T-cell (primary cell): ENCODE measurements at places on chromosomes 1 and 21.

GRCh38 chr1:208336137-208336518 lies 91.9 kb upstream of the PLXNA2 start:
- DNase-seq: no peak

DNA sequence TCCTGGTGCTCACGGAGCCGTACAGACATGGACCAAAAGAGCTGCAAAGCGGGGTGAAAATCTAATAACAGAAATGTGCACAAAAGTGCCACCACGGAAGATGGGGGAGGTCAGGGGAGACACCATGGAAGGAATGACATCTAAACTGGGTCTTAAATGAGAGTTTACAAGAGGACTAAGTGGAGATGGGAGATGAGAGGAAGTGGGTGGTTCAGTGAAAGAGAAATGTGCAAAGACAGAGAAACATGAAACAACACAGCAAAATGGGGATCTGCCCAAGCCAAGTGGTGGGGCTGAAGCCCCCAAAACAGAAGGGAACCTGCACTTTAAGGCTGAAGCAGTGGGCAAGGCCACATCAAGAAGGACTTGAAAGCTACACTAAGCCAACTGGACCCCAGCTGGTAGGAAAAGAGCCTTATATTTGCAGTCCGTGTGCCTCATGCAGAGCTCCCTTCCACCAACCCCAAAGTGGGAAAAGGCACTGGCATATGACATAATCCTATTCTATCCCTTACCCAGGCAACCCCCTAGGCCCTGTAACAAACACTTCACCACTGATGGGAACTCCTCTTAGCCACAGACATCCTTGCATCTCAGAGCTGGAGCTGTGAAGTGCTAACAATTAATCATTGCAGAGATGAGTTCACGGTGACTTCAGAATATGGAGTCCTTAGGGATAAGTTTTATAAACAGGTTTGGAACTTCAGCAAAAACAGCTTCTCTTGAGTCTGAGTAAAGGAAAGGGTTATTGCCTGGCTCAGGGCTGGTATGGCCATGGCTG lies 198.6 kb upstream of the EDN2 start:
- DNase-seq: no peak

DNA sequence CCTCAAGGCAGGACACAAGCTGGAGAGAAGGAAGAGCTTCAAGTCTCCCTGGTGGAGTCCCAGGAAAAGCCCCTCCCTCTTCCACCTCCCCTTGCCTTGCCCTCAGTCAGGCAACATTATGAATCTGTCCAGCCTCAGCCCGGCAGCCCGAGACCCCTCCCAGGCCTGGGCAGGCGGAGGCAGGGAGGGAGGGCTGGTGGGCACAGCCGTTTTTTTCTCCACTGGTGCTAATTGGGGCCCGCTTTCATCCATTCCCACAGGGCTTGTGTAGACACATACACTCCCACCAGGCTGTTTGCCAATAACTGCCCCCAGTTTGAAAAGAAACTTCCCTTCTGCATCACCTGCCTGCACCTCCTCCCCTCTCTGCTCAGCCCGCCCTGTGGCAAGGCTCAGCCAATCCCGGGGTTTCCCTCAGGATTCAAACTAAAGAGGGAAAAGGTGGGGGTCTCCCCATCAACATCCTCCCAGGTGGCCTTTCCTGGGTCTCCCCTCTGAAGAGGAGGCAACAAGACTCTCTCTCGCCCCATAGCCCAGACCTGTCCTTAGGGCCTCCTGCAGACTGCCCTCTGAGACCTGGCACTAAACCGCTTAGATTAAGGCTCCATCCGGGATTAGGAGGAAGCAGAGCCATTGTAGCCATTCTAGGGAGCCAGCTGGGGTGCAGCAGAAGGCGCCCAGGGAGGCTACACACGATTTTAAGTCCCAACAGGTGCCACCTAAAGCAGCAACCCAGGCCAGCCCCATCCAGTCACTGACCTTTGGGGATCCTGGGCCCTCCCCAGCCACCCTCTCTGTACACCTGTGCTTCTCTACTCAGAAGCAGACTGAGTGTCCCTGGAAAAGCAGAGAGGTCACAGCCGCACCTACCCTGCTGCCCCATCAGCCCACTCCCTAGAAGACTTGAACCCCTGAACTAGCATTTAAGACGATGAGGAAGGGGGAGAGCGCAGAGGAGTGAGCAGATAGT lies 3.5 kb downstream of the IGSF9 start:
- DNase-seq: no peak

- DNase-seq: peak; percentile 69
Observed at GRCh38 chr21:45292399-45293219, 4.9 kb upstream of the POFUT2 start.

- DNase-seq: no peak
Observed at GRCh38 chr21:34362136-34362444, 1.7 kb upstream of the KCNE2 start.

DNA sequence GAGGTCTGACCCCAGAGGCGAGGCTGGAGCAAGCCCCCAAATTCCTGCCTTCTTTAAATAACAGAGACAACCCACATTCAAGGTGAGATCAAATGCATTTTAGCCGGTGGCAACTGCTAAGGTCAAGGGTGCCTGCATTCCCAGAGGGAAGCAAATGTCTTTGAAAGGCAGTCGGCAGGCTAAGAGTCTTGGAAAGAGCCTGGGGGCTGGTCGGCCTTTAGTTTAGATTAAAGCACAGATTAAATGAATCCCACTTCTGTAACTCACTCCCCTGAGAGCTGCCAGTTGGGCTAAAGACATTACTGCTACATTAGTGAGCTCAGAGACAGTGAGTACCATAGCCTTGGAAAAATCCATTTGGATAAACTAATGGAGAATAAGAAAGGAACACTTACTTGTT lies 59.2 kb downstream of the HTR6 start:
- DNase-seq: no peak

- no peak for DNase-seq
Observed at GRCh38 chr1:230320804-230321203, 105.3 kb downstream of the PGBD5 start.

- DNase-seq: no peak
Observed at GRCh38 chr1:205298191-205298994, 23.2 kb downstream of the NUAK2 start.

DNA sequence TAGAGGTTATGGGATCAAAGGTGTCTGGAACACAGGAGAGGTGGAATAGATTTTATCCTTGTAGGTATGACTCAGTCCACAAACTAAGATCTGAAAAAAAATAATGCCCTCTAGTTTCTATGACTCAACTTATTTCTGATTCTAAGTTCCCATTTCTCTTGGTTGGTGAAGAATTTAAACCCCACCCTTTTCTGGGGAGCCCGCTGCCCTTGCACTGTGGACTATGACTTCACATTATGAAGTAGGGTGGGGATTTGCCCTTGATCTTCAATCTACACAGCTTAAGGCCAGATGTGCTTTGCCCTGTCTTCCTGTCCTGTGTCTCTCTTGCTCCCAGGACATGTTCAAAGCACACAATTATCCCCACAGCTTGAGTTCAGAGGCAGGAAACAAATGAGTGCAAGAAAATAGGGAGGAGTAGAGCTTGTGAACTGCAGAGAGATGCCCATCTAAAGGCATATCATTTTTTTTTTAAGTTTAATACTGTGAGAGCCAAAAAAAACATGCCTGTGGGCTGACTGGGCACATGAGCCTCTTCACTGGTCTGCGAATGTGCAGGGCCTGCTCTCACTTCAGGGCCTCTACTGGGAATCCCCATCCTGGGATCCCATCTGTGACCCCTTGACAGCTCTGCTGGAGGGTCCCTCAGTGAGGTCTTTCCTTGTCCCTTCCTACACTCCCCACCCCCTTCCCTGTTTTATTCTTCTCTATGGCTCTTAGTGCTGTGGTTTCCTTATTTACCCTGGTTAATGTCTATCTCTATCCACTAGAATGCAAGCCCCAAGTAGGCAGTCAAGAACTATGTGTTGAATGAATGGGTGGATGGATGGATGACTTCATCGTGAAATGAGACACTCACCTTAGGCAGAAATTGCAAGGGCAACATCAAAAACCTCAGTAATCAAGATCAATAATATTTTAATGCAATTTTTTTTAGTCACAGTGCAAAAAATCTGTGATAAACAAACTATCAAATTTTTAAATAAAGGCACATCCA lies 61.5 kb downstream of the CD58 start:
- peak; percentile 20 for DNase-seq

DNA sequence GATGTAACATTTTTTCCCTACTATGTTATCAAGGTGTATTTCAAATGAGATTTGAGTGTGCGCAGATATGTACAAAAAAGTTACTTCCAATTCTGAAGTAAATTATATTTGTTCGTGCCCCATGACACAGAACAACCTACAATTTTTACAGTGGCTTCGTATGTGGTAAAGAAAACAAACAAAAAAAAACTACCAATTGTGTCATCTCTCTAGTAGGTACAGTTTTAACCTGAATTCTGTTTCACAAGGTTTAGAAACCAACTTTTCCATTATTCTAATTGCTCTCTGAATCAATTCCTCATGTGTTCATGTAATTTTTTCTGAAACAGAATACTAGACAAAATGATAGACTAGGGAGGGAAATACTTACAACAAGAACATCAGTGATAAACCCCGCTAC lies 7.4 kb downstream of the SCAF4 start:
- no peak for DNase-seq

GRCh38 chr1:37372711-37373110 lies 101.7 kb upstream of the ZC3H12A start:
- no peak for DNase-seq

DNA sequence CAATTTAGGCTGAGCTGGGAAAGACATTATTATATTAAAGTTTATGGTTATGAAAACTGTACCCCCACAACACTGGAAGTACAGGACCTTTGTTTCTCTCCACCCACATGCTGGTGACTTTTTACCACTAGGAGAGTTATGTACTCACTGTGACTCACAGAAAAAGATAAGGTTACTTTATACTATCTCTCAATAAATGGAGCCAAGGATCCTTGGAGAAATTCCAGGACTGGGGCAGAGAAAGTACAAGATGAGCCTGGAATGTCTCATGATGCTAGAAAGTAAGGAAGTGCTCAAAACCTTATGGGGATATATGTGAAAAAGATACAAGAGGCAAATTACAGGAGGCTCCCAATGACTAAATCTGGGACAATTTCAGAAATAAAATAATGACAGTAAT lies 63.9 kb upstream of the C1orf105 start:
- no peak for DNase-seq
